ENCODE measurements at places on chromosomes 6 and 20.
A peak's percentile ranks its signal among the peaks of the same experiment; 100 is the strongest.

GRCh38 chr6:104943781-104944180 lies 13.1 kb upstream of the LIN28B start:
- peak; percentile 61 for DNase-seq

- no peak for DNase-seq
Observed at GRCh38 chr20:46050885-46051284, 21.9 kb downstream of the SLC12A5 start.

GRCh38 chr6:46103441-46104115 lies 26.2 kb upstream of the ENPP4 start:
- peak; percentile 46 for DNase-seq

DNA sequence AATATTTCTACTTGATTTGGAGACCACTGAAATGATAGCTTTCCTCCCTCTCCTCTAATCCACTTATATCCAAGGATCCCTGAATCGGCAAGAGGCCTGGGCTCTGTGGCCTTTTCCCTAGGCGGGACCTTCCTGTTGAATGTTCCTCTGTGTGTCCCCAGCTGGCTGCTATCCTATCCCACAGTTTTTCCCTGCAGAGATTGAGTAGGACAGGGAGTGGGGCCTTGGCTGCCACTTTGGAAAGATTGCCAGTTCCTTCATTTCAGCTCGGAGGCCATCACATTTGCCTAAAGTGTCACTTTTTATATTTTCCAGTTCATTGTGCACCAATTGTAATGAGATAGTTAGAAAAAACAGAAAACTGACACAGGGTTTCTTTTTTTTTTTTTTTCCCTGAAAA lies 38.9 kb upstream of the SMIM8 start:
- no peak for DNase-seq

GRCh38 chr6:78435671-78436070 lies 431.7 kb upstream of the IRAK1BP1 start:
- no peak for DNase-seq

DNA sequence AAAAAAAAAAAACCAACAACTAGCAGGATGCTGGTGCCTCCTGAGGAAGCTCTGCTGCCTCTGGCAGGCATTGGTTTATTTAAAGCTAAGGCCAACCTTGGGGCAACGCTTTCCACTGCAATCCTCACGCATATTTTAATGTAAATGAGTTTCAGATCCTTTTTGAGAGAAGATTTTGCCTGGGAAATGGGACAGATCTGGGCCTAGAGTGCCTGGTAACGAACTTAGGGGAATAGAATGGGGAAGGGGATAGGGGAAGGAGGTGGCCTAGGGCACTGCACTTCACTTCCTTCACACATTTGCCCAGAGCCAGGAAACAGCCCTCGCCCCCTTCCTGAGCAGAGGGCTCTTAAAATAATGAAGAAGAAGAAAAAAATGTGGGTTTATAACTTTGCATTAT lies 132.7 kb upstream of the TMEM170B start:
- DNase-seq = peak; percentile 39

DNA sequence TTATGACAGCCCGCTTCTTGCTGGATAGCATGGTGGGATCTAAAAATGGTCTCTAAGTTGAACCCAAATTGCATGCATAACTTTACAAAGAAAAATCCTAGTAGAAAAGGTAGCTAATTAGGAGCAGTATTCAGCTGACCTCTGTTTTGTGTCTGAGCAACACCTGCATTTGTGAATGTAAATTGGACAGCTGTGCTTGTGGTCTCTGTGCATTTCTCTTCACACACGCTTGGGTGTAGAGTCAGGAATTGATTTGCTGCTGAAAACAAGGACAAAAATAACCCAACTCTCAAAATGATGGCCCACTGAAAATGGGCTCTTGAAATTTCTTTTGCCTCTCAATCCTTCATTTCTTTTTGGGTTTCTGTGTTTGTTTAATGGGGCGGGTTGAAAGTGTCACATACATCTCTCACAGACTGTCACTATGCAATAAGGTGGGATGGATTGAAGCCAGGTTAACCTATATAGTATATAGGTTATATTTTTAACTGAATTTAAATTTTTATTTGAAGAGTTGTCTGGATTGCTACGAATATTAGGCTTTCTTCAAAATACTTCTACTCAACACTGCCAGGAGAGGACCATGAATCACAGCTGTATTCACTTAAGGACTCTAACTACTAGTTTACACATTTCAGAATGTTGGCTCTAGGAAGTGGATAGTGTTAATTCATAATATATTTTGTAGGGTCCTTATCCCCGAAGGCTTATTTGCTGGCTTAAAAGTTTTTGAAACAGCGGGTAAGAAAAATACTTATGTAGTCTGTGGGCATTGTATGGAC lies 46.5 kb downstream of the SOBP start:
- DNase-seq = no peak

DNA sequence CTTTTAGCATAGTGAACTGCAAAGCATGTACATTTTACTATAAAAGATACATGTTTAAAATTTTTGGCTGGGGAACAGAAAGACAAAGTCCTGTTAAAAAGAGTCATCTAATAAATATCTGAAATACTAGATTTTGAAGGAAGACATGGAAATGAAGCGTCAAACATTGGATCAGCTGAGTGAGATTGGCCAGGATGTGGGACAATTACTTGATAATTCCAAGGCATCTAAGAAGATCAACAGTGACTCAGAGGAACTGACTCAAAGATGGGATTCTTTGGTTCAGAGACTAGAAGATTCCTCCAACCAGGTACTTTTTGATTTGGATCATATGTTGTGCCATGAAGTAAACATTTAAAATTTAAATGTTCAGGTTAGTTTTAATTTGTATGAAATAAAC lies 162.3 kb downstream of the UTRN start:
- no peak for DNase-seq

- DNase-seq = peak; percentile 96
Observed at GRCh38 chr6:27177485-27178406, 69.8 kb upstream of the PRSS16 start.

DNA sequence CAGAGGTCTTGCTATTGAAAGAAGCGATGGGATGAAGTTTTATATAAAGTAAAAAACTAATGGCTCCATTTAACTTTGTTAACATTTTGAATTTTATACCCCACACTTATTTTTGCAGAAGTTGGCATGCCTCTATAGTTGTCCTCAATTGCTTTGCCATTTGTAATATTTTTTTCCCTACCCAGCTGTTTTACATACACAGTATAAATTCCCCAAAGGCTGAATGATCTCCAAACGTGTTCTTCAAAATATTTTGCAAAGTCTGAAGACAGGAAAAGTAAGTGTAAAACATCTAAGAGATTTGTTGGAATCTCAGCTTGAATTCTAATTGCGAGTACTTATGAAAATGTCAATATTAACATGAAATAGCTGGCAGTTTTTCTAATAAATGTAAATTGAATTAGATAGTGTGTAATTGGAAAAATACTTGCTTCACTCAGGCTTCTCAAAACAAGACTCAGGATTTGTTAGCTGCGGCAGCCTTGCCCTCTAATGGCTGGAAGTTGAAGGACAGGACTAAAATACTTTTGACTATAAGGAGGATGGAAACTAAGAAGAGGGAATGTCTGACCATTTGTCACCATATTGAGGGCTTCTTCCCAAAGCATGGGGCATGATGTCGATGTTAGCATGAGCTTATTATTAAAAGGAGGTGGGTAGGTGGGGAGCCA lies 226.8 kb downstream of the UST start:
- DNase-seq = peak; percentile 42

- peak; percentile 59 for DNase-seq
Observed at GRCh38 chr20:47677635-47678453, 107.4 kb downstream of the SULF2 start.

DNA sequence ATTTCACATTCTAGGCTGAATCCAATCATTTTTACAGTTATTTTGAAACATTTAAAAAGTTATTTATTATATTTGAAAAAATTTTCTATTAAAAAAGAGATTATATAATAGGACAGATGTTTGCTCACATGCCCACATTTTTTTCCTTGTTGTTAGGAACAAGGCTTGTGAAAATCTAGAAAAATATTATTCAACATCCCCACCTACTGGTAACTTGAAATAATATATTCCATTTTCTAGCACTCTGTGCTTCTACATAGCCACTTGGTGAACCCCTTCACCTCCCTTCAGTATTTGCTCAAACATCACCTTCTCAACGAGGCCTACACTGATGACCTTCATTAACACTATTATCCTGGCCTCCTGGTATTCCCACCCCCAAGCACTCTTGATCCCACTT lies 18.3 kb upstream of the GPRC6A start:
- DNase-seq = peak; percentile 69

DNA sequence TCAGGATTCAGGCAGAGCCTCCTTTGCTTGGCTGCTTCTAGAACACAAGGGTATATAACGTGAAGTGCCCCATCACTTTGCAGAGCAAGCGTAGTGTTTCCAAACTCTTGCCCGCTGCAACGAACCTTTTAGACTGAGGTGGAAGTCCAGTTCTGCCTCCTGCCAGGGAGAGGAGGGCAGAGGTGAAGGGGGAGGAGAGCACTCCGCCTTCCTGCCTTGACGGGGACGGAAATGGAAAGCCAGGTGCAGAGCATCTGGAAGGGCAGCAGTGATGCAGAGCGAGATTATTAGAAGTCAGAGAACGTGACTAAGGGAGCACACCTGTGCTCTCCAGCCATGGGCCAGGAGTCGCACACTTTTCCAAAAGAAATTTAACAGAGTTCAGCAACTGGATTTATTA lies 63.4 kb downstream of the RREB1 start:
- no peak for DNase-seq

DNA sequence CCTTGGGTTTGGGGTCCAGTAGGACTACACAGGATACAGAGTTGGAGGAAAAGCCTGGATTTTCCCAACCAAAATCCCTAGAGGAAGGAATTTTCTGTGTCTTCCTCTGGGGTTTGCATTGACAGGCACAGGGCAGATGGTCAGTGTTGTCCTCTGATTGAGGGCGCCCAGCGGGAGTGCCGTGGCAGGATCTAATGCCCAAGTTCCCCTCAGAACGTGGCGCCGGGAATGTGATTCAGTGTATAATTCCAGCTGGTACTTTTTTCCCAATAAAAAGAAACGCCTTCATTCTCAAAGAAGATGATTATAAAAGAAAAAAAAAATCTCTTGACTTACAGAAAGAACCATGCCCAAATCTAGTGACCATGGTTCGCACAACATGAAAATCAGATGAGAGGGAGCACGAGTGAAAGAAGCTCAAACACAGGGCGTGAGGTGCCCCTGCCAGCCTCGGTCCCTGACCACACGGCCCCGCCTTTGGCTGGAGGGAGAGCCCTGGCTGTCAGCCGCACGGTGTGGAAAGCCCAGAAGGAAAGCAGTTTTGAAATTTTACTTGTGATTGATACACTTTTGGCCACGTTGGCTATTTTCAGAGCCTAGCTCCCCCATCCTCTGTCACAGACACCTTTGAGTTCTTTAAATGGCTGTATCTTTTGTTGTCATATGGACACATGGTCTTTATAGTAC lies 31.6 kb downstream of the VEGFA start:
- DNase-seq = peak; percentile 56

GRCh38 chr6:19465760-19466159 lies 371.4 kb upstream of the ID4 start:
- no peak for DNase-seq

DNA sequence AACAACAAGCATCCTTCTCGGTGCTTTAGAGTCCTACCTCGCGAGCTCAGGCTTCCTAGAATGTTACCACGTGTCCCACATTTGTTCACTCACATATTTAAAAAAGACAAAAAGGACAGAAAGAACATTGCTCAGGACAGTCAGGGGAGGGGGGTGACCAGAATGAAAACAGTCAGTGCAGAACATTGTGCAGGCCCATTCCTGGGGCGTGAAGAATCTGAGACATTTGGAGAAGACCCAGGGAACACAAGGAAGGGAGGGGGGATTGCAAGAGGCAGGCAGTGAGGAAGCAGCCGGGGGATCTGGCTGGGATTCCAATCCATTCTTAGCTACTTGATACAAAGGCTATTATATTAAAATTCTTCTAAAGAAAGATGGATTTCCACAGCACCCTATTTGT lies 270.4 kb upstream of the CITED2 start:
- no peak for DNase-seq

DNA sequence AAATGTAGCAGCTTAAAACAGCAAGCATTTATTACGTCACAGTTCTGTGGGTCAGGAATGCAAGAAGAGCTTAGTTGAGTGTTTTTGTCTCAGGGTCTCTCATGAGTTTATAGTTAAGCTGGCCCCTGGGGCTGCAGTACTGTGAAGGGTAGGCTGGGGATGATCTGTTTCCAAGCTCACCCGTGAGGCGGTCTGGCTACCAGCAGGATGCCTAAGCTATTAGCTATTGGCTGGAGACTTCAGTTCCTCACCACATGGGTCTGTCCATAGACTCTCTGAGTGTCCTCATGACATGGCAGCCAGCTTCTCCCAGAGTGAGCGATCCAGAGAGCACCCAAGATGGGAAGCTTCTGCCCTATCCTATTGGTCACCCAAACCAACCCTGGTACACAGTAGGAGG lies 12.8 kb upstream of the BICRAL start:
- DNase-seq = no peak

GRCh38 chr6:25975923-25976560 lies 13.4 kb downstream of the TRIM38 start:
- no peak for DNase-seq

DNA sequence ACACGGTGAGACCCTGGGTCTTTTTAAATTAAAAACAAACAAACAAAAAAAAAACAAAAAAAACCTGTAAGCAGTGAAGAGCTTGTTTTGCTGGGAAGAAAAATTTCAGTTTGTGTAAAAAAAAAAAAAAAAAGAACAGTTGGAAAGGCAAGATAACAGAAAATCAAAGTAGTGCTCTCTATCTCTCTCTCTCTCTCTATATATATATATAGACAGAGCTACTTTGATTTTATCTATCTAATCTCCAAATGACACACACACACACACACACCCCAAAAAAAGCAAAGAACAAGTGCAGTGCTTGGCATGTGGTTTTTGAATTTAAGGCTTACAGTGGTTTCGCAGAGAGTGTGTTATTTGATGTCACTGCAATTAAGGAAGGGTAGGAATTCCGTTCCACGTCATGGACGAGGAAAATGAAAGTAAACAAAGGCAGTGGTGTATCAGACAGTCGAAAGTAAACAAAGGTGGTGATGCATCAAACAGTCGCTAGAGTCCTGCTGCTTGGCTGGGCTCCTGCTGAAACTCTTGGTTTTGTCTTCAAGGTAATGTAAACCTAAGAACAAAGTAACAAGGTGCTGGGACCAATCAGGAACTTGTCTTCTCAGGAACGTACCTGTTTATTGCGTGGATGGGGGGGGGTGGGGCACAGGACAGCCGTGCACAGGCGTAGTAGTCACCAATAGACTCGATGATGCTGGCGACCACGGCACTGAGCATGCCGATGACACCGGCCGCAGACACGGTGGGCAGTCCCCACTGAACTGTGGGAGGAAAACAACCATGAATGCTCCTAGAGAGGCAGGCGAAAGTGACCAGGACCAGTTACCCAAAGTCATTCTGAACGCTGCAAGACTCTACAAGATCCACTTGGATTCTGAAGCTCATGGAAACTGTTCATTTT lies 131.8 kb downstream of the SLC23A2 start:
- DNase-seq = peak; percentile 67

DNA sequence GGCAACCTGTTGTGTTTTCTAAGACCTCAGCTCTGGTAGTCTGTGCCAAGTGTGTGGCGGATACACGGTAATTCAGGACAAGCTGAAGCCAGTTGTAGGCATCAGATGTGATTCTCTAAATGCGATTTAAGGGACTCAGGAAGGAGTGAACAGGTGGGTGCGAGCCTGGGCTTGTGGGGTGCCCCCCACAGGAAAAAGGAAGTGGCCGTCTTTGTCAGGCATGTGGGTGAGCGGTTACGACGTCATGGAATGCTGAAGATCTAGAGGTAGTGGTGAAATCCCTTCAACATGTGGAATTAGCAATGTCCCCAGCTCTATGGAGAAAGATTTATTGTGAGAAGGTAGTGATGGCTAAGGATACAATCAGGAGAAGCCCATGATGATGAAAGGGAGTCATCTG lies 95.1 kb upstream of the EXOC2 start:
- DNase-seq = peak; percentile 21

GRCh38 chr20:21338291-21338690 lies 35.2 kb downstream of the XRN2 start:
- DNase-seq = no peak

All from hematopoietic multipotent progenitor cell treated with erythropoietin and hydrocortisone succinate and interleukin-3 and kit ligand, for 4 days (in vitro differentiated cells).